ENCODE measurements at places on chromosomes 6 and 20.

- DNase-seq: no peak
Measured at GRCh38 chr6:170003451-170004160, 252.2 kb downstream of the ERMARD start.

DNA sequence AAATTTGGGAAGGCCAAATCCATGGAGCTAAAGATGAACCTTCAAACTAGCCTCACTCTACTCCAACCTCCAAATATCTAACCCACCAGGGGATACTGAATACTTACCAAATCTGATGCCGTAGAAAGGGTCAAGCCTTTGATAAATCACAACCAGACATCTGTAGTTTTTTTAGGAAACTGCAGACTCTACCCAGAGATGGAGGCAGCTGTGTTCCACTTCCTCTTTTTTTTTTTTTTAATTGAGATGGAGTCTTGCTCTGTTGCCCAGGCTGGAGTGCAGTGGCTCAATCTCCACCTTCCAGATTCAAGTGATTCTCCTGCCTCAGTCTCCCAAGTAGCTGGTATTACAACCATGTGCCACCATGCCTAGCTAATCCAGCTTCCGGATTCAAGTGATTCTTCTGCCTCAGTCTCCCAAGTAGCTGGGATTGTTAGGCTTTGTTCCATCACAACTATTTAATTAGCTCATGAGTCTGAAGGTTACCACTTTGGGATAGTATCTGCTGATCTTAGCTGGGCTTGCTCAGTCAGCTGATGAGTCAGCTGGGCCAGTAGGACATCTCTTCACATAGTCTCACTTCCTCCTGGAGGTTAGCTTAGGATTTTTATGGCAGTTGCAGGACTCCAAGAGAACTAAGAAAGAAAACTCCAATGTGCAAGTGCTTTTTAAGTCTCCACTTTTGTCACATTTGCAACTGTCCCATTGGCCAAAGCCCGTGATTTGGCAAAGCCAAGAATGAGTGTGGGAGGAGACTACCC lies 13.3 kb downstream of the FRK start:
- DNase-seq: no peak

DNA sequence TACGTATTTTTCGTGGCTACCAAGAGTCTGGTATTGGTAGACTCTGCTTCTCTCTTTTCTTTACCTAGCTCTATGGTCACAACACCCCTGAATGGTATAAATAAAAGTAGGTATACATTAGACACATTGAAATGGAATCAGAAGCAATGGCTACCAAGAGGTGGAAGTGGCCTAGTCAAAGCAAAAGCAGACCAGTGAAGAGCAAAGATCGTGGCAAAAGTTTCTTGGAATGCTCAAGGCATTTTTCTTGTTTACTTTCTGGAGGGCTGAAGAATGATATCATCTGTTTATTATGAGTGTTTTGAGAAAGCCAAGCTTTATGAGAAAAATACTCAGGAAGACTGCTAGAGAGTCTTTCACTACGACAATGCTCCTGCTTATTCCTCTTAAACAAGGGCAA lies 28.6 kb upstream of the MOCS1 start:
- DNase-seq: no peak

- no peak for DNase-seq
Measured at GRCh38 chr6:18997375-18997826, 610.3 kb downstream of the RNF144B start.

- no peak for DNase-seq
Measured at GRCh38 chr6:99780556-99780885, 173.9 kb downstream of the PRDM13 start.

- DNase-seq: no peak
Measured at GRCh38 chr6:57302477-57302876, 15.0 kb upstream of the PRIM2 start.

GRCh38 chr6:15518878-15519277 lies 143.9 kb downstream of the DTNBP1 start:
- DNase-seq: no peak

GRCh38 chr6:73712535-73713173 lies 16.7 kb downstream of the CD109 start:
- no peak for DNase-seq

GRCh38 chr20:23145281-23145700 lies 59.2 kb upstream of the CD93 start:
- DNase-seq: no peak

DNA sequence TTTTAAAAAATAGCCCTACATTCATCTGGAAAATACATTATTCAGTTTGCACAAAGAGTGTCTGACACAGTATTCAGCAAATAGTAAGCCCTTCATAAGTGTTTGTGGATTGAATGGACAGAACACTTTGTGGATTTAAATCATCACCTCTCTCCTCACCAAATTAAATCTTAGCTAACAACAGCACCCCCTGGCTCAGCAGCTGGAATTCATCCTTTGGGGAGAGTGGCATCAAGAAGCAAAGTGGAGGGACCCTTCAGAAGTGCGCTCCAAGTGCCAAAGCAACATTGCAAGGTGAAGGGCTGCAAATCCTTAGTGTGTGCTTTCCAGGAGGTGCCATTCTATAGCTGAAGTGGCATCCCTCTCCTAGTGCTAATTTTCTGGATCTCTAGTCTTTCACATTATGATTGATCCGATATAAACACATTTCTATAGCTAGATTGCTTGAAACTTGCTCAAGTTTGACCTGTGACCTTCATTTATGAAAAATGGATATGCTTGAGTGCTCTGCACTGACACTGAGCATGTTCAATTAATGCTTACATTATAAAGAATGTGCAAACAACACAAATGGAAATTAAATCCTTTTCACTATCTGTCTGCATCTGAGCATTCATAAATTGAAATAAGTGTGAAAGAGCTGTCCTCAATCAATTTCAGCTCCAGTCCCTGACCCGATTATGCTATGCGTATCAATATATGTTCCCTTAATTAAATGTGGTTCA lies 891.7 kb downstream of the C6orf118 start:
- no peak for DNase-seq

DNA sequence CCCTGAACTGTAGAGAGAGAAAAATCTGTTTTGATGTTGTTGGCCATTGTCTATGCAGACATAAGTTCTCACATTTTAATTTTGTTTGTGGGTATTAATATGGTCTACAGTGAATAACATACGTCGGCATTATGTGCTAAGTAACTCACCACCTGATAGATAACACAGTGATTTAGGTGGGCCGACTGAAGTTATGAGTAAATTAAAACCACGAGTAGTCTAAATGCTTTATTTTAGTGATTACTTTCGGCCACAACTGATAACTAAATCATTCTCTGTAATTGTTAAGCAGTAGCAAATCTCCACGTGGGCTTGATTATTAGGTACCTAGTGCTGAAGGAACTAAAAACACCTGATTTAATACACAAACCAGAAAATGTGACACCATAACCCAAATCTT lies 1.1 kb downstream of the DOP1A start:
- DNase-seq: no peak

DNA sequence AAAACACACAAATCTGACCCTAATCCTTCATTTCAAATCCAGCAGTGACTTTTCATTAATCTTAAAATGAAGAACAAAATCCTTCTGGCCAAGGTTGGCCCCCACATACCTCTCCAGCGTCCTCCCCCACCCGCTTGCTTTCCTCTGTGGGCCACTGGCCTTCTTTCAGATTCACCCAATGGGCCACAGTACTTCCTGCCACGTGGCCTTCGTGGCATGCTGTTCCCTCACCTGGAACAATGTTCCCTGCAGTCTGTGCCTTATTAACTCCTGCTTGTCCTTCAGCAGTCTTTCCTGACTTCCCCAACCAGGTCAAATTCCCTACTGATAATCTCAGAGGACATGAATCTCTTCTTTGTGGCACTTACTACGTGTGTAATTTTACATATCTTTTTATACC lies 5.3 kb upstream of the GTF2H4 start:
- no peak for DNase-seq

DNA sequence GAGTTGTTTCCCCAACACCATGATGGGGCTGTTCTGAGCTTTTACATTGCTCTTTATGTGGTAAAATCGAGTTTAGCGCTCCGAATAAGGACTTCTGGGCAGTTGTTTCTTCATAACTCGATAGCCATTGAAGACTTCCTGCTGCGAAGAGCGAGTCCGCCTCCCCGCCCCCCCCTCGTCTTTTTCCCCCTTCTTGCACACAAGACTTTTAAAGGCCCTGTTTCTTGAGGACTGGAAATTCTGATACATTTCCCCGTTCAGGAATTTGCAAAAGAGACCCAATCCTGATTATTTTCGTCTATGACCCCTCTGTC lies 1.5 kb upstream of the CITED2 start:
- no peak for DNase-seq

GRCh38 chr6:53432318-53433161 lies 83.8 kb upstream of the ELOVL5 start:
- no peak for DNase-seq

DNA sequence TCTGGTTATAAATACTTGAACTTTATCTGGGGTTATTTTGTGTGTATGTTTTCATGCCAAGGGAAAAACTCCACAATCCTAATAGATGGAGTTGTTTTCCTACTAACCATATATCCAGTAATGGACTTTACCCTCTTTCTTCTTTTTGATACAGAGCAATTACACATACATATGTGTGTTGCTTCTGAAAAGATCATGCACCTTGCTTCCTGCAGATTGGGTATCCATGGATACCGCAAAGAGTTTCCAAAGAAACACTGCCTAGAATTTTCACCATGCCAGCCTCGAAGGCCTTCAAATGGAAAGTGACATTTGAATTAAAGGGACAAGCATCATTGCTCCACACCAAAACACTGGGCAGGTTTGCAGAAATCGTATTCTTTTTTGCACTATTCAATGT lies 26.8 kb downstream of the HDDC2 start:
- DNase-seq: no peak

DNA sequence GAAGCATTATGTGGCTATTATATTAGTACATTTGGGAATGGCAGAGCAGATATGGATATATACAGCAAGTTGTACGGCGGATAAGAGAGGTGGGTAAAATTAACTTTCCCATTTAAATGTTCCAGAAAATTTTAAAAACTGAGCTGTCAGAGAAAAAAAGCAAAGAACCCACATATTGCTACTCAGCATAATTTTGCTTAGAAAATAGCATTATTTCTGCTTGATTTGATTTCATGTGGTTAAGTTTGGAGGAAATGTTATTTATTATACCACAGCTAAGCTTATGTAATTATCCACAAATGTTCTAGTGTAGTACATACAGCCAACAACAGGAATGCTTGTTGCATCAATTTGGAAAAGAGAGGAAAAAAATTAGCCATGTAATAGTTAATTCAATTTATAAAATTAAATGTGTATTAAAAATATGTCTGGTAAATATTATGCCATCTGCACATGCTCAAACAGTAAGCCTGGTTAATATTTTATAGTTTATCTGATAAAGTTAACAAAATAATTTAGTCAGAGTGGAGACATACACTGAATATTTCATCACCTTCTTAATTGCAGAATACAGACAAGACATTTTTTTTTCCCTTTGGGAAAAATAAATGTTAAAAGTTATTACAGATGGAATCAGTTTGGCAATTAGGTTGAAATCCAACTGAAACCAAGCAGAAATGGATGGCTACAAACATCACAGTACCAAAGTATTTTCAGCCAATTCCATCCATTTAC lies 172.1 kb upstream of the ID4 start:
- no peak for DNase-seq

- DNase-seq: no peak
Measured at GRCh38 chr6:15386756-15387112, 140.9 kb downstream of the JARID2 start.

GRCh38 chr6:24357336-24358218 lies at the start of gene DCDC2:
TSS of gene DCDC2 (minus strand) at chr6:24358059. CDS start at chr6:24357750, 309 bp downstream.
- DNase-seq: no peak

GRCh38 chr6:122758927-122759334 lies 20.6 kb upstream of the FABP7 start:
- no peak for DNase-seq

DNA sequence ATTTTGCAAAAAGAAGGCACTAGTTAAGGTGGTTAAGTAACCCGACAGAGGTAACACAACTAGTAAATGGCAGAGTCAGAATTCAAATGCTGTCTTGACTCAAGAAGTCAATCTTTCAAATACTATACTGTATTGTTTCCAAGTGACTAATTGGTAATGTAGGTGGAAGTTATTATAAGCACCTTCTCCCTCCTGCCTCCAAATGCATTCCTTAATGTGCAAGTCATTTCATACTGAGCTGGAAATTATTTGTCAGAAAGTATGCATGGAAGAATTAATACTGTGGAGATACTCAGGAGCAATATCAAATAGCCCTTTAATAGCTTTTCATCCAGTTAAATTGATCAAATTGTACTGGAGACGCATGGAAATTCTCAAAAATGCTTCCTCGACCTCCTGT lies 579.1 kb downstream of the DOK5 start:
- DNase-seq: no peak

DNA sequence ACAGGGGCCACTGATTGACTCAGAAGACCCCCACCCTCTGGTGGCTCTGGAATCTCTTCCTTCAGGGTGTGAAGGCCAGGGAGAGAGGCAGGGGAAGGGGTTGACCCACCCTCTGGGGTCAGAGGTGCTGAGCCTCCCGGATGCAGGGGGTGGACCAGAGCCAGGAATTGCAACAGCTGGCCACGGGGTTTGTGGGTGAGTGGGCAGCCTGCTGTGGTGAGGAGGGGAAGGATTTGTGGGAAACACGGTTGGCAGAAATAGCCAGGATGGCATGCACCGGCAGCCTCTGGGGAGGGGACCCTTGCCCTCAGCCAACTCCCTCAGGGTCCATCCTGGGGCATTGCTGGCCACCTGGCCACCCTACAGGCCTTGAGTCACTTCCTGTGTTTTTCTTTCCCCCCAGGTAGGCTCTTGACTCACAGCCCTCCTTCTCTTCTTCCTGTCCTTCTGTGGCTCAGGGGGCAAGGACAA lies 92.8 kb downstream of the MRPL14 start:
- DNase-seq: no peak

DNA sequence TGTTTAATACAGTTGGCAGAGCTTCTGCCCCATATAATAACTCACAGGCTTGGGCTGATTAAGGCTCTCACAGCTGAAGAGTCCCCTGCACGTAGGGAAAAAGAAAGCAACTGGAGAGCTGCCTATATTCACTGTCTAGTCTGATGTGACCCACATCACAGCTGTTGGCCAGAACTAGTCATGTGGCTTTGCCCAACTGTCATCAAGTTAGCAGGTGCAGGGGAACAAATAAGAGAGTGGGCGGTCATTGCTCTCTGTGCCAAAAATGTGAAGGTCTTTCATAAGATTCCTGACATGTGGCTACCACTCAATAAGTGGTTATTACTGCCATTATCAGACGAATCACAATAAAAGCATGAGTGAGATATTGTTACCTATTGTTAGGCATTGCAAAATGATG lies 665.2 kb downstream of the DOK5 start:
- no peak for DNase-seq

DNA sequence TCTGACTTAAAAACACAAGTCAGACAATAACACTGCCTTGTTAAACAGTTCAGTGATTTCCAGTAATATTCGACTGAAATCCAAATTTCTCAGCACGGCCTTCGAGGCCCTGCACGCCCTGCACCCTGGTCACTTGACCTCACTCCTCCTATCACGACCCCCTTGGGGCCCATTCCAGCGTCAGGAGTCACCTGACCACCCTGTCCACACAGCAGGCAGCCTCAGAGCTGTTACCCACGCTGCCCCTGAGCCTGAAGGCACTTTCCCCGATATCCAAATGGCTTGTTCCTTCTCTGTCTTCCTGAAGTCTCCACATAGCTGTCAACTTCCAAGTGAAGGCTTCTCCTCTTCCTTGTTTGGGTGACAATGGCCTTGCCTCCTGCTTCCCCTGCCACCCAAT lies 33.1 kb upstream of the SMOC2 start:
- DNase-seq: no peak

- DNase-seq: no peak
Measured at GRCh38 chr6:90463359-90463758, 123.5 kb downstream of the MAP3K7 start.

- DNase-seq: no peak
Measured at GRCh38 chr6:163148451-163149278, 265.9 kb upstream of the QKI start.

- no peak for DNase-seq
Measured at GRCh38 chr20:5919626-5920544, 30.4 kb downstream of the TRMT6 start.

All from stimulated activated CD4-positive, alpha-beta T cell treated with anti-CD3 and anti-CD28 coated beads, TNF-alpha, amount 100 ng/mL, for 1 hour (primary cell).